ENCODE measurements at places on chromosomes 5 and 9.

DNA sequence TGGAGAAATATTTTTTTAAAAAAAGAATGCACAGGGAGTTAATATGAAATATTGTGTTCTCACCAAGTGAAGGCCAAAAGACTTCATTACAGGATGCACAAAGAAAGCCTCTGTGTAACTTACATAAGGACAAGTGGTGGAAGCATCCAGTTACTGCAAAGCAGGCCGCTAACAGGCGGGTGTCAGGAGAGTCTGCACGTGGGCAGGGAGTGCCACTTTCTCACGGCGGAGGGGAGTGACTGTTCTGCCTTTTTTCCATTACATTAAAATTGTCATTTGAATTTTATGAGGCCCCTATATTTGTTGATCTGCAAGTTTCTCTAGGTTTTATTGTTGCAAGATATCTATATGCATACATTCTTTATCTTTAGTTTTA, 28.1 kb upstream of the SPATA31E1 start:
- no peak for DNase-seq

DNA sequence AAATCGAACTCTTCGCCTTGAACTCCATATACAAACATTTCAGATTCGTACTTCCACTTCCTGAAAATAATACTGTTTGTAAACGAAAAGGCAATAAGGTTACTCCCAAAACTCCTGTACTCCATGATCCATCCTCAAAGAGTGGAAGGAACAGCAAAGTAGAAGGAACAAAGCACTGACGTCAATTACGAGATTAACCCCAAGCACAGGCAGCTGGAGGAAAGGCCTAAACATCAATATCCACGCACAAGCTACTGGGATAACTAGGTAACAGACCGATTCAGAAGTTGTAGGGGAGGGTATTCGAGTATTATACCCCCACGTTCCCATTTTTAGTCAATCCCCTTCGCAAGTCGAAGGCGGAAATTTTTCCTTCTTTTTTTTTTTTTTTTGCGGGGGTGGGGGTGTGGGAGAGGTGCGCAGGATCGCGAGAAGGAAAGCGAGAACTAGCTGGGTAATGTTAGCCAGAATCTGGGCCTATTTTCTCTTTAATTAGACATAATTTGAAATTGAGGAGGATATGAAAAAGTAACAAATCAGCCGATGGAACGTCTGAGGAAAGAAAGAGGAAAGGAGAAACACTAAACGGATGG, 909 bp downstream of the AFF4 start:
- no peak for DNase-seq

DNA sequence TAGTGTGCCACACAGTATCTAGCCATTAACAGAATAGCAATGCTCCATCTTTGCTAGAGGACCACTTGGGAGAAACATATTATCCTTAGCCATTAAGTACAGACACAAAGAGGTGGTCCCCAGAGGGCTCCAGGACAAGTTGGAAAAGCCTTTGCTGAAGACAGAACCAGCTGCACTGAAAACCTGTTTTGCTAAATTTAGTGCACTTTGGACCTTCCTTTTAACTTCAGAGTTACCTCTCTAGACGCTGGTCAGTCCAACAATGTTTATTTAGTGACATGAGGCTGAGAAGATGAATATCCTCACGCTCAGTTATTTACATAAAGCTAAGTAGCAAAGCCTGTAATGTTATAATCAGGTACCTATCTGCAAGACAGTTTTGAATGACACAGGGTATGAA, 265.0 kb upstream of the ZNF608 start:
- no peak for DNase-seq

- DNase-seq, result no peak
These were observed 151.0 kb upstream of the TBC1D2 start for GRCh38 chr9:98406469-98406868.

DNA sequence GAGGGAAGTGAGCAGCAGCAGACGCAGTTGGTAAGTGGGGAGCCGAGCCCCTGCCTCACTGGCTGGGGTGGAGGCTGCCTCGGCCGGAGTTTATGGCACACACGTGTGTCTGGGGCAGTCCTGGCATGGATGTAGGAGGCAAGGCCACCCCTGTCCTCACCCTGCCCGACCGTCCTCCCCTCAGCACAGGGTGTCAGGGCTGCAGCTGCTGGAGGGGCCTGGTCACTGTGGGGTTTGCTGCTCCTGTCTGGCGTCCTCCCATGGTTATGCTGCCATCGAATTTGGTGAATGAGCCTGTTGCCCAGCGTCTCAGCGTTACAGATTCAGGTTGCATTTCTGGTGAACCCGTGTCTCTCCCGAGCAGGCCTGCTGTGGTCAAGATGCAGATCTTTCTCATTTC, 32.4 kb downstream of the CEP72 start:
- no peak for DNase-seq

- no peak for DNase-seq
These were observed 479.5 kb downstream of the TAF11L14 start for GRCh38 chr5:18113721-18114120.

- no peak for DNase-seq
These were observed 441.8 kb upstream of the CCNG1 start for GRCh38 chr5:162995568-162995967.

DNA sequence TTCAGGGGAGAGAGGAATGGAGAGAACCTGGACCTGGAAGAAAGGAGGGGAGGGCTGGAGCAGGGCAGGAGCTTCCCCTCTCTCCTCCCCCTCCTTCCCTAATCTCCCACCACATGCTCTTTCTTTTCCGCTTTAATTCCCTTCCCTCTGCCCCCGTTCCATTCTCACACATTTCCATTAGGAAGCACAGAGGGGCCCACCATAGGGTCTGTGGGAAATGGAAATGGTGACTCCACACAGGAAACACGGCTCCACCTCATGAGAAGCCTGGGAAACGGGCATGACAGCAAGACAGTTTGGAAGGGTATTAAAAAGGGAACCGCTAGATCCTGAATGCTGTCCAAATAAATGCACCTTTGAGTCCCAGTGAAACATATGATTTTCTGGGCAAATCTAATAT, 64.9 kb upstream of the ENTREP1 start:
- no peak for DNase-seq

GRCh38 chr9:90432951-90433350, 209.7 kb downstream of the DIRAS2 start:
- no peak for DNase-seq

DNA sequence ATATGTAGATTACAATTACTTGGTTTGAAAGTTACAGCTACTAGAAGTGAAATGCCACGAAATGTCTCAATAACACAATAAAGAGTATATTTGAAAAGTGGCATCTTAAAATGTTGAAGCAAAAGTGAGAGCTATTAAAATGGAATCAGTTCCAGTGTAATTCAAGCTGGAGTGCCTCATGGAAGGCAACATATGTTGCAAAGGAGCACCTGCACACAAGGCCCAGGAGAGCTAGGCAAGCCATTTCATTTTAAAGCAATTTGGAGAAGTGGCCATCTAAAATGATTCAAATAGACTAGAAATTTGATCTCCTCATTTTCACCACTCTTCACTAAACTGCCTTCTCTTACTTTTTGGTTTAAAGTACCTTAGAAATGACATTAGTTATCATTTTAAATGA, 167.8 kb downstream of the GABRB2 start:
- no peak for DNase-seq

- no peak for DNase-seq
These were observed 75.2 kb downstream of the LMNB1 start for GRCh38 chr5:126852091-126852571.

GRCh38 chr9:117739624-117740347, 35.6 kb downstream of the TLR4 start:
- DNase-seq, result no peak

- no peak for DNase-seq
These were observed 123.5 kb upstream of the LMX1B start for GRCh38 chr9:126490214-126490631.

GRCh38 chr5:52977264-52977897, 11.8 kb upstream of the ITGA2 start:
- no peak for DNase-seq

DNA sequence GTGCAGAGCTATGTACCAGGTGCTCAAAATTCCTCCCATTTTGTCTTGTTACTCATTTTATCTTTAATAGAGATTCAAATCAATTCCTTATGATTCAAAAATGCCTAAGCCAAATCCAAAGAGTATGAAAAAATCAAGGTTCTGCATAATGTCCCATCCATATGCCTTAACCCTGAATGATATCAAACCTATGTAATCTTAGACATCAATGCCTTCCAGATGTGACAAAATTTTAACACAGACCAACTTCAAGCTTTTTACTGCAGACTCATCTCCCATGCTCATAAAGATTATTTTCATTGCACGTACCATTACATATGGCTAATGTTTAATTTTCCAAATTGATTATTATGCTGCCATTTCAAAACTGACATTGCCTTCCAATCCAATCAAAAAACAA, 122.4 kb downstream of the NFIB start:
- no peak for DNase-seq

GRCh38 chr9:98329281-98329680, 73.8 kb upstream of the TBC1D2 start:
- DNase-seq, result no peak

- no peak for DNase-seq
These were observed 1.4 kb upstream of the KDM3B start for GRCh38 chr5:138351056-138351455.

DNA sequence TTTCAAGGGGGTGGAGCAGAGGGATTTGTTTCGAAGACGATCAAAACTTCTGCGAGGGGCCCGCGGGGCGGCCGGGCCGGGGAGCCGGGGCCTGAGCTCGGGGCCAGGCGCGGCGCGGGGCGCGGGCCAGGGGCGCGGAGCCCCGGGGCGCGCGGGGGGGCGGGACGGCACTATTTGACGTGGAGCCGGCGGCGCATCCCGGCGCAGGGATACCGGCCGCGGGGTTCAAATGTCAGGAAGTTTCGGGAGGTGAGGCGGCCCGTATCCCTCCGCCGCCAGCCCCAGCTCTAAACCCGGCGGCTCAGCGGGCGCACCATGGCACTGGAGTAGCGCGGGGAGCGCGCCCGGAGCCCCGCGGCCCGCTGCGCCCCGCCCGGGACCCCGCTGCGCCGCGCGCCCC, at the start of gene LMX1B:
Gene LMX1B (plus strand): TSS at position 278 of the 400 bp plus-strand sequence. CDS start 522 bp downstream, outside the sequence.
- peak; percentile 26 for DNase-seq

DNA sequence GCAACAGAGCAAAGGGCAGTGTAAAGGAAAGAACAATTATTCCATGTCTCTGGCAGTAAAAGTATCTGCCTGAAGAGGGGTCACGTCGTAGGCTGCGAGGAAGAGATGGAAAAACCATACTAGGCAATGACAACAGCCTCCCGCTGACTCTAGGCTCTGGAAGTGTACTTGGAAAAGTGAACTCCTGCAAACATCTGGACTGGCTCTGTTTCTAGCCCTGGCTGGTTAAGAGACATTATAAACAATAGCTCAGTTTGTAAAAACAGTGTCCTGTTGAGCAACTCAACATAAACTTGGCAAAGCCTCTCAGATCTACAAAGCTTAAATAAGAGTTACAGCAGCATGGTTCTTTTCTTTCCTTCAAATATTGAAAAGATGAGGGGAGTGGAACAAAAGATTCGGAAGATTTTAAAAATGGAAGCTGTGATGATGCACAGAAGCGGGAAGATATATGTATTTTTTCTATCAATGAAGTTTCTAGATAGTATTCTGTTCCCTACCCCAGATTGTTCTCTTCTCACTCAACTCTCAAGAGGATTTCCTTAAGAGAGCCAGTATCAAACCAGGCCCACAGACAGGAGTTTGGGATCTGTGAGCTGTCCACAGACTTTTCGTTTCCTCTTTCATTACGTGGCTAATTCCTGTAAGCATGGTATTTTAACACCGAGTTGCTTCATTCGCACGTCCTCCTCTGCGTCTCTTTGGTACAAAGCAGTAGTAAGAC, 79.4 kb downstream of the SPTLC1 start:
- DNase-seq, result no peak

DNA sequence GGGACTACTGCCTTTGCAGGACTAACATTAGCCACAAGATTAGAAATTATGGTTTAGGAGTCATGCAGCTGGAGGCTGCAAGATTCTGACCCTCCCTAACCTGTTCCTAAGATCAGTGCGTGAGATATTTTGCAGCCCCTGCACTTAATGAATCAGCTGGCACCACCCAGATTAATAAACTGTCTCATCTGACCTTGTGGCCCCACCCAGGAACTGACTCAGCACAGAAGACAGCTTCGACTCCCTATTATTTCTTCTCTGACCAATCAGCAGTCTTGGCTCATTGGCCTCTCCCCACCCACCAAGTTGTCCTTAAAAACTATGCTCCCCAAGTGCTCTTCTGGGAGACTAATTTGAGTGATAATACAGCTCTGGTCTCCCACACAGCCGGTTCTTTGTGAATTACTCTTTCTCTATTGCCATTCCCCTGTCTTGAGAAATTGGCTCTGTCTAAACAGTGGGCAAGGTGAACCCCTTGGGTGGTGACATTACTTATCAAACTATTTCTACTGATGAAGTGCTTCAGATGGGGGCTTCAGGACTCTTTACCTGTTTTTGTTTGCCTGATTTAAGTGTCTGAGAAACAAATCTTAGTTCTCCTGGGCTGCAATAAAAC, 17.0 kb downstream of the CTSL start:
- no peak for DNase-seq

- DNase-seq, result no peak
These were observed 73.2 kb downstream of the SIL1 start for GRCh38 chr5:139124774-139125520.

GRCh38 chr9:26539867-26540493, 352.6 kb downstream of the CAAP1 start:
- no peak for DNase-seq

DNA sequence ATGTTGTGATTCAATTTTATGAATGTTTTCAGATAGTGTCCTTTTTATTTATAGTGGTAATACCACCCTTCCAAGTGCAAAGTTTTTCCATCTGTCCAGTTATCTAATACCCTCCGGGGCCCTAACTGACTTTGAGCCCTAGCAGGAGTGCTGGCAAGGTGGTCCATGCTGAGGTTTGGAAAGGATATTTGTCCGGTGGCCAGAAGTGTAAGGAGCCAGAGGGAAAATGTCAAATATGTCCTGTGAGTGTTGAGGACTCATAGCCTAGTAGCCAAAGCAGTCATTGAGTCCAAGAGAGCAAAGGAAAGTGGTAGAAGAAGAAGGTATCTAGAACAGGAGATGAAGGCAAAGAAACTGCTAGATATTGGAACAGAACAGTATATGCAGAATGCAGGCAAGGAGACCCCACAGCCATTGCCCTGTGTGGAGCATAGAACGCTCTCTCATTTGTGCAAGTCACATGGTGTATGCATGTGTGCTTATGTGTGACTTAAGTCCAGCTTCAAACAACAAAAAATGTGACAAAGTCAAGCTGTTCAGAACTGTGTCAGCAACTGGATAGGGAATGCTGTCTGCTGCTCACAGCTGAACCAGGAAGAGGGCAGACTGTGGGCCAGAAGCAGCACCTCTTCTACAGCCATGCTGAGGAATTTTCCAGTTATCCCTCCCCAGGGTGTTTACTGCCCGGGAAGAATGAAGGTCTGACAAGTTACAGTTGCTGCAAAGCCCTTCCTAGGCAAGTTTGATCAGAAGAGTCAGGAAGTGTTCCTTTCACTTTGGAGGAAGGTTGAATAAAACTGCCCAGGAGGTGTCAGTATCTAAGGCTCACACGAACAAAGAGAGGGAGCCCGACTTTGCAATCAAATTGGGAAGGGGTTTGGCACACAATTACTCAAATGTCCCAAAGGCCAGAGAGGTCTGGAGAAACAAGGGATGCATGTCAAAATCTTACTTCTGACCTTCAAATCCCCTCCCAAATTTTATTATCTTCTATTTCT, 463.3 kb upstream of the DMAC1 start:
- no peak for DNase-seq
